ENCODE measurements at places on chromosomes 12 and 14.

GRCh38 chr12:109982210-109982609 is 14.0 kb downstream of the GIT2 start:
- peak; percentile 49 for DNase-seq

DNA sequence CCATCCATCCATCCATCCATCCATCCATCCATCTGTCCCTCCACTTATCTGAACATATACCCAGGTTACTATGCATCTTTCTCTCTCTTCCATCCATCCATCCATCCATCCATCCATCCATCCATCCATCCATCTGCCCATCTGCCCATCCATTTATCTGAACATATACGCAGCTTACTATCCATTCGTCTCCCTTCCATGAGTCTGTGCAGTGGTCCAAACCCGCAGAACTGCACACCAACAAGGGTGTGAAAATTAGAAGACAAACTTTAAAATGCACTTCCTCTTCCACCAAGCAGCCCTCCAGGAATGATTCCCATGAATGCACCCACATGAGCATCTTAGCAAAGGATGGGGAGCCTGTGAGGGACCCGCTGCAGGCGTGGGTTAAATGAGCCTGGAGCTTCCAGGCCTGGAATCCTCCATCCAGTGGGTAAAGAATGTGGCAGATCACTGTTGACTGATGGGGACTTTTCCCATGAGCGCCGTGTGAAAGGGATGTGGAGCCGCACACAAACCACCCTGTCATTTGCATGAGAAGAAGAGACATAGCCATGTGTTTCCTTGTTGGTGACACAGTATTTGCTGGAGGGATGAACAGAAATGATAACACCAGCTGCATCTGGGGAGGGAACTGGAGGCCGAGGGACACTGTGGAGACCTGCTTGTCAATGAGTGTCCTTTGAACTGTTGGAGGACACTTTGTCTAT is 376.6 kb downstream of the ADGRD1 start:
- DNase-seq = no peak

GRCh38 chr12:132396657-132397056 is 67.3 kb upstream of the GALNT9 start:
- no peak for DNase-seq

DNA sequence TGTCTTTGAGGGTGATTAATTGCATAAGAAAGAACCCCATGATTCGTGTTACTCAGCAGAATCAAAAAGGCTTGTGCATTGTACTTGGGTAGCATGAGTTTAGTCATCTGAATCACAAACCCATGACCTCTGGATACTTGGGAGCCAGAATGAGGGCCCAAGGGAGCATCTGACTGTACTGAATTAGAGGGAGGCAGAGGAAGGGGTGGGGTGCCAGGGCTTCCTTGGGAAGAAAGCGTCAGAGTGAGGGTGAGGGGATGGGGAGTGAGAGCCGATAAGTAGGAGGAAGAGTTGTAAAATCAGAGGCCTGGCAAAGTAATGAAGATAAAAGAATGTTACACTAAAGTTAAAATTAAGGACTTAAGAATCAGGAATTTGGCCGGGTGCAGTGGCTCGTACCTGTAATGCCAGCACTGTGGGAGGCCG is 29.8 kb downstream of the GPRC5D start:
- no peak for DNase-seq

DNA sequence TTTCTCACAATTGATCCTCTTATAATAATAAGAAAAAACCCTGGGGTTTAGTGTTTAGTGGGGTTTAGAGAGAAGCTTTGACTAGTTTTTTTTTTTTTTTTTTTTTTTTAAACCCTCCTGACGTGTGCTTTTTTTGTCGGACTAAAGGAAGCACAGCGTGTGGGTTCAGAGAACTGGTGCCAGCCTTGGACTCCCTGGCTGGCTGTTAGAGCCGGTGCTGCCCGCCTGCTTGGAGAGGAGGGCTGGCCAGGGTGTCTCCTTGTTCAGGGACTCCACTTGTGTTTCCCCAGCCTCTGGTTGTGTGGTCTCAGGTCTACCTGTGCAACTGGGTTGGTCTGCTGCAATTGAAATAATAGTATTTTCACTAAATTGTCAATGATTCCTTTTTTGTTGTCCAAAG is 54.1 kb upstream of the ASPG start:
- no peak for DNase-seq

- DNase-seq = no peak
Measured at GRCh38 chr12:20039562-20039961, 328.8 kb upstream of the PDE3A start.

GRCh38 chr14:80565001-80565400 is 353.7 kb upstream of the DIO2 start:
- no peak for DNase-seq

GRCh38 chr14:93231129-93231979 is 24.3 kb downstream of the UBR7 start:
- peak; percentile 10 for DNase-seq

DNA sequence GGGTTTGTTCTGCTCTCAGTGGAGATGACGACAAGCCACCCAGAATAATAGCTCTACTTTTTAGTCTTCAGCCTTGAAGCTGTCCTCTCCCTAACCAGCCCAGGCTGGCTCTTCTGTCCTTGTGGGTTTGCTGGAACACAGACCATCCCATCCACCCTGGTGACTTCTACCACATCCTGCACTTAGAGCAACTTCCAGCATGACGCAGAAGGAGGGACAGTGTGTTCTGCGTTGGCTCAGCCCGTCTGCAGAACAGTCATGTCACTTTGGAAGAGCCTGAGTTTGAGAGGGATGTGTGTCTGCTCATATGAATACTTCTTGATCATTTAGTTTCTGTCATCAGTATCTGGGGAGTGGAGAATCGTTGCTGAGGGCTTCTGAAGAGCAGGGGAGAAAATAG is 198.0 kb downstream of the CACNA1C start:
- no peak for DNase-seq

GRCh38 chr14:56120091-56120691 is 2.0 kb downstream of the PELI2 start:
- DNase-seq = no peak

DNA sequence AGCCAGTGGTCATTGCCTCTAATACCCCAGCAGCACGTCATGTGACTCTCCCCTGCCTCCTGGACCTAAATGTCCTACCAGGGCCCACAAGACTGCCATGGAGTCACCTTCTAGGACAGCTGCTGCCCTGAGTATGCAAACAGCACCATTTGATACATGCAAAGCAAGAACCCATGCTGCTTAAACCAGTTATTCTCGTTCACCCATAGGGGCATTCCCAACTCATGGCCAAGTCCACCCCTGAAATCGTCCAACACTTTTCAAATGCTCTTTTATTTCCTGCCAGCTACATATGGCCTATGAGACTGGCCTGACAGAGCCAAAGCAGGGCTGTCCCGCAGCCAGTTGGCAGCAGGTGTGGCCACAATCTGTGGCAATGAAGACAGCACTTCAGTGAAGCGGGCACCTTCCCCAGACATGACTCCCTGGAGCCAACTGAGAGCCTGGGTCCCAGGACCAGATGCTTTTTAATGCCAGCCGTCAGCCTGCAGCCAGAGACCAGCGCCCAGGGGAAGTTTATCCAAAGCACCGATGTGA is 99.9 kb downstream of the BCAT1 start:
- DNase-seq = no peak

- DNase-seq = no peak
Measured at GRCh38 chr14:91409928-91410718, 7.5 kb downstream of the CCDC88C start.
